ENCODE measurements at places on chromosomes 3 and 15.

DNA sequence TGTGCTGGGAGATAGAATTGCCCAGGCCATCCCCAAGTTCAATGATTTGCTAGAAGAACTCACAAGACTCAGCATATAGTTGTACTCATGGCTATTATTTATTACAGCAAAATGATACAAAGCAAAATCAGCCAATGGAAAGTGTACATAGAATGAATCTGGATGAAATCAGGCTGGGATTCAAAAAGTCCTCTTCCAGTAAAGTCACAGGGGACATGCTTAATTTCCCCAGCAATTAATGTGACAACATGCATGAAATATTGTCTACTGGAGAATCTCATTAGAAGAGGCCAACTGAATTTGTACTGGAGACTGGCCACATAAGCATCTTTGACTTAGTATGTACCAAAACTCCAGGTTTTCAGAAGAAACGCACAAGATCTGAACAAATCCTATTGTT lies 1043.1 kb downstream of the NAALADL2 start:
- DNase-seq, result no peak

- DNase-seq, result no peak
These were observed 75.4 kb upstream of the ZNF385D start for GRCh38 chr3:21826416-21826815.

GRCh38 chr15:85707519-85708338 lies 87.0 kb downstream of the KLHL25 start:
- no peak for DNase-seq

DNA sequence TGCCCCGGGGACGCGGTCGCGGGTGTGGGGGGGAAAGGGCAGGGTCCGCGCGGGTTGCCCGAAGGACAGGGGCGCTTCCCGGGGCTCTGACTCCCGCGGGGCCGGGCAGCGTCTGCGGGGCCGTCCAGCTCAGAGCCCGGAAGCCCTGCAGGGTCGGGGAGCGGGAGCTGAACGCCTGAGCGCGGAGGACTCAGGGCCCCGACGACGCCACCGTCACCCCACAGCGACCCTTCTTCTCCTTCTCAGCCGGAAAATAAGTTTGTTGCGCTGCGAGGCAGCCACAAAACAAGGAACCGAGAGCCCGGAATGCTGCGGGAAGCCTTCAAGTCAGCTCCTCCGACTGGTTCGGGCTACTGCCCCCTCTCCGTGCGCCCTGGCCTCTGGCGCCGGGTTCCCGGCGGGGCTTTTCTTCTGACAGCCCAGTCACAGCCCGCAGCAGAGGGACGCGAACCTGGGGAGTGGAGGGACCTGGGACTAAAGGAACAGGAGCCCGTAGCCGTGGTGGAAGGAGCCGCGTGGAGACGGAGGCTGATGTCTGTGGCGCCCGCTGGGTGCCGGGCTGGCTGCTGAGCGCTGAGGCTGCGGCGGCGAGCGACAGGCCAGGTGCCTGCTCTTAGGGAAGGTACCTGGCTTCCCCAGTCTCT lies 484 bp downstream of the CNTN4 start:
- no peak for DNase-seq

DNA sequence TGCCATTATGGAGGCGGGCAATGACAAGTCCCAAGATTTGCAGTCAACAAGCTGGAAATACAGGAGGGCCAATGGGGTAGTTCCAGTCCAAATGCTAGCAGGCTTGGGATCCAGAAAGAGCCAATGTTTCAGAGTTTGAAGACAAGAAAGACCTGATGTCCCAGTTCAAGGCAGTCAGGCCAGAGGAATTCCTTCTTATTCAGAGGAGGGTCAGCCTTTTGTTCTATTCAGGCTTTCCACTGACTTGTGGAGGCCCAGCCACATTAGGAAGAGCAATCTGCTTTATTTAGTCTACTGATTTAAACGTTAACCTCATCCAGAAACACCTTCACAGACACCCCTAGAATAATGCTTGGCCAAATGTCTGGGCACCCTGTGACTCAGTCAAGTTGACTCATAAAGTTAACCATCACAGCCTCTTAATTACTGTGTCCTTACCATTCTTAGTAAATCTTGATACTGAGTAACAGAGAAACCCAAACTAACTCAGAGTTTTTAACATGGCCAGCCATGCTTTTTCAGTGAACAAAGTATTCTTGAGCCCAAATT lies 50.9 kb upstream of the NPHP3 start:
- DNase-seq, result no peak

Measured in CD8-positive, alpha-beta T cell (primary cell).